Activated T-cell treated with anti-CD3 and anti-CD28 coated beads, Interleukin-2, amount 50 U/mL, for 4 hours (primary cell): ENCODE measurements at places on chromosomes 3 and 15. TPM values are rescaled to one million over a fixed set of nuclear protein-coding genes. Genes with fewer than 3 reads are reported as not detected.
A peak's percentile ranks its signal among the peaks of the same experiment; 100 is the strongest.

DNA sequence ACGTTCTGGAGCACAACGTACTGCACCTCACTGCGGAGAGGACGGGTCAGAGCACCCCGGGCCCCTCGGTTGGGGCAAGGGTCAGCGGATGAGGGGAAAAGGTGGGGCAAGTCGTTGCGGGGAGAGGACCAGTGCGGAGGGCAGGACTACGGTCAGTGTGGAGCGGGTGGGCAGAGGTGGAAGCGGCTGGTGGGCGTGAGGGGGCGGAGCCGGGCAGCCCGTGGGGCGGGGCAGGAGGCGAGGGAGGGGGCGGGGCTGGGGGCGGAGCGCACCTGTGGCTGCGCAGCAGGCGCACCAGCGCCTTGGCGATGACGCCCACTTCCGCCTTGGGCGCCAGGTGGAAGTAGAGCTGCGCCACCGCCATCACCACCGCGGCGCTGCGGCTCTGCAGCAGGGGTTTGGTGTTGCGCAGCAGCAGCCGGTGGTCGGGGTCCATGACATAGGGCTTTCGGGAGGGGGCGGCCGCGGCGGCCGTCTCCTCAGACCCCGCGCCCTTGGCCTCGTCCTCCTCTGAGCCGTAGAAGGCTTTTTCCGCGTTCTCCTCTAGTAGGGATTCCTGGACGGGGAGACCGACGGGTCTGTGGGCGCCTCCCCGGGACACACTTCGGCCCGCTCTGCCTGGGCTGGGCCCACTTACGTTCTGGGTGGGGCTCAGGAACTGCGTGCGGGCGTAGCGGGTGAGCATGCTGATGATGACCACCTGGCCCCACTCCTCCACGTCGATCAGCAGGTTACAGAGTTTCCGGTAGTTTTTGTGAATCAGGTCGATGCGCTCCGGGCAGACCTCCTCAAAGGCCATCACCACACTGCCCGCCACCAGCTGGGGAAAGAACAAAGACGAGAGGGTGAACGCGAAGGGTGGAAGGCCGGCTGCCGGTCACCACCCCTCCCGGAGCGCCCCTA, 29.2 kb downstream of the AP3B2 start:
- DNase-seq, result peak; percentile 79

DNA sequence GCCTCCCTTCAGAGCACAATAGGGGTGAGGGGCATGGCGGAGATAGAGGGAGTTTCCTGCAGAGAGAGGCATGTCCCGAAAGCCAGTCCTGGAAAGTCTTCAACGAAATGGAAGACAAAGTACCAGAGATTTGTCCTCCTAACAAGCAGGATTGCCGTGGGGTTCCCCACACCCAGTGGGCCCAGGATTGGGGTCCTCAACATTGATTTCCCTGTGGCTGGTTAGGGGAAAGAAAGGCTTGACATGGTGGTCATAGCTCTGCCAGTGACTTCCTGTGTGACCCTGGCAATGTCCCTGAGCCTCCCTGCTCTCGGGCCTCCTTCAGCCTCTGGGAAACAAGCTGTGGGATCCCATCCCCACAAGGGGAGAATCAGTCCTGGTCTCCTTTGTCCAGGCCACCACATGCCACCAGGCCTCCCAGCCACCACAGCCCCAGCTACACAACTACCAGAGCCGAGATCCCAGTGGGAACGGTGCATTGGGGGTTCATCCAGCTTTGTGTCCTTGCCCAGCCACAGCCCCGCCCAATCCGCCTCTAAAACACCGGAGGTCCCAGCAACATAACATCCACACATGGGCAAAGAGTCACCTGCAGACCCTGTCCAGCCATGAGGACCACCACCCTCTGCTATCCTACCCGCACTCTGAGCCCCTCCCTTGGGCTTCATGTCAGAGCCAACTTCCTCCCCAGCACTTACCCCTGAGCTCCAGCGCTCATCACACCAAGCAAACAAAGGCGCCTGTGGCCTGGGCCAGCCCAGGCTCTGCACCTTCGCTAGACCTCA, 63.0 kb downstream of the ADAMTS17 start:
- DNase-seq, result no peak

DNA sequence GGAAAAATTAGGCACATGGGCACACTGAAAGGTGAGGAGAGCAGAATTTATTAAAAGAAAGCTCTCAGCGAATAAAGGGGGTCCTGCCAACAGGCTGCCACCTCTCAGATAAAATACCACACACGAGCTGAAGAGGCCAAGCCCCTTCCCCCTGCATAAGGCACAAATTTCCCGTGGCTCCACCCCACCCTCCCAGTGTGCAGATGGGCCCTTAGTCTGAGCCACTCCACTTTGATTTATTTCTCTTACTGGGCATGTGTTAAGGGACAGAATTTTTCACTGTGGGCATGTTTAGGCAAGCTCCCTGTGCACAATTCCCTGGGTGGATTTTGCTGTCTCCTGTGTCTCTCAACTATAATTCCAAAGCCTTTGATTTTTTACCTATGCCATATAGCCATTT, 409.8 kb downstream of the TBL1XR1 start:
- no peak for DNase-seq

DNA sequence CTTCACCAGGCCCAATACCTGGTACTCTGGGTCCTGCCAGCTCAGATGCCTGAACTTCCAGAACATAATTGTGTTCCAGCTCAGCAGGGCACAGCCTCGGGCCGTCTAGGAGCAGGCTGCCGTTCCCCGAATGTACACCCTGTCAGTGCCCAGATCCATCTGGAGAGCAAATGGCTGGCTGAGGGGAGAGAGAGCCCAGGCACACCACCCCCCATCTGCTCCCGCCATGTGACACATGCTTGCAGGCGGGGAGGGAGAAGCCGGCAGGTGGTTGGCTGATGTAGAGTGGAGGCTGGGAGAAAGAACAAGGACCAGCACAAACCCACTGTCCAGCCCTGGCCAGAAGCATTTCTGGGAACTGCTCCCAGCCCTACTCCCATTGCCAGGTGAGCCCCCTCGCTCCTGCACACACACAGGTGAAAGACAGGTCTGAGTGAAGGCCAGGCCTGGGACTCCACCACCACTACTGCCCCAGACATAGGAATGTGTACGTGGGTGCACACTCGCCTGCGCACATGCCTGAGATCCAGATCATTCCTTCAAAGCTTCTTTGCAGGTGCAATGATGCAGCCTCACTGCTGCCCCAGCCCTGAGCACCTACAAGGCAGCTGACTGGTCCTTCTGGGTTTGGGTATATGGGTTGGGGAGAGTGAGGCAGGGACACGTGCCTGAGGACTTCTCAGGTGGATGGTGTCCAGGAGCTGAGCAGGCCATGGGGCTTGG, 53.5 kb downstream of the SEMA5B start:
- no peak for DNase-seq

Gene WDR49
- 0.15 TPM for total RNA-seq

Gene TGM4
- total RNA-seq, result not detected

Gene KBTBD8
- 47.5 TPM for total RNA-seq

Gene A4GNT
- total RNA-seq, result not detected
